ENCODE measurements at places on chromosomes 5 and 9.

DNA sequence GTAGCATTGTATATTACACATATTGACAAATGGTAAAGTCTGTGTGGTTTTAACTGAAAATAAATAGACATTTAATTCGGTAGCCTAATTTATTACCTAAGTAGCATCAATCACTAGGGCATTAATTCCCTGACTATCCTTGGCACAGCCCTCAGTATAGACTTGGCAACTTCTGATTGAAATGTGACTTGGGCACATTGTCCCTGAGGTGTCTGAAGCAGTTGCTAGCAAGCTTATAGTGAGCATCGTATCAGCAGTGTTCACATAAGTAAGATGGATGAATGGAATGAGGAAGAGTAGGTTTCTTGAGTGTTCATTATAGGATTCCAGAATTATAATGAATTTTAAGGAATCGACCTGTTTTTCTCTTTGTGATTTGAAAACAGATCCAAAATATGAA is 16.1 kb downstream of the LURAP1L start:
- DNase-seq = no peak

DNA sequence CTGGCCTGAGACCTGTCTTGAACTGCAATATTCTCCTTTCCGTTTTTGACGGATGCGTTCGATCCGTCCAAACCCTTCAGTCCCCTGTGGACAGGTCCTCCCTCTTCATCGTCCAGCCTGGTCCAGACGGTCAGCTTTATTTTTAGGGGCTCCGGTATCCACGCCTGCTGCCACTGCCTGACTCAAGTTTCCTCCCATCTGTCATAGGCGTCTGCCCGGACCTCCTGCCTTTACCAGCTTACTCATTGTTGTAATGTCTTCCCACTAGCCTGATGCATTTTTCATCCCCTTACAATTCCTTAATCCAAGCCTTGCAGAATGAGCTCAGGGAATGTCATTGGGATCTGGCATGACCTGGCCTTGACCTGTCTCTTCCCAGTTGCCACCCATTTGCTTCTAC is 145.8 kb downstream of the TENT4A start:
- no peak for DNase-seq

- no peak for DNase-seq
Observed at GRCh38 chr5:103435136-103435889, 127.3 kb downstream of the NUDT12 start.

DNA sequence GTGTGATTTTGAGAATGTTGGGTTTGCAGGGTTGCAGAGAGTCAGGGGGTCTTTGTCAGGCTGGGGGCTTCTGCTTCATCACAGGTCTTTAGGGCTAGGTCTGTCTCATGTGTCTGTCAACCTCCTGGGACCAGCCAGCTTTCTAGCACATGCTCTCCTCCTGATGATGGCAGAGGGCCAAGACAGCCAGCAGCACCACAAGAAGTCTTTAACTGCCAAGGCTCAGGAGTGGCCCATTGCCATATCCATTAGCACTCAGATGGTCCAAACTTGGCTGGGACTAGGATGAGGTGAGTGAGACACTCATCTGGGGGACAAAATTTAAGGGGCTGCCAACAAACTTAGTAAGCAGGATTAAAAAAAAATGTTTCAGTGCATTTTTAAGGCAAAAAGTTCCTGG is 384.2 kb upstream of the CDH10 start:
- DNase-seq = no peak

All from activated CD8-positive, alpha-beta T cell treated with anti-CD3 and anti-CD28 coated beads, Interleukin-2, amount 10 ng/mL, durations not matched to agents 7 days and 5 days (primary cell).